Nucleus accumbens (tissue), 56 donors: ENCODE measurements at places on chromosomes 2 and 18.

- DNase-seq = no peak
These were observed 91.9 kb upstream of the RASGRP3 start for GRCh38 chr2:33384599-33384961.

DNA sequence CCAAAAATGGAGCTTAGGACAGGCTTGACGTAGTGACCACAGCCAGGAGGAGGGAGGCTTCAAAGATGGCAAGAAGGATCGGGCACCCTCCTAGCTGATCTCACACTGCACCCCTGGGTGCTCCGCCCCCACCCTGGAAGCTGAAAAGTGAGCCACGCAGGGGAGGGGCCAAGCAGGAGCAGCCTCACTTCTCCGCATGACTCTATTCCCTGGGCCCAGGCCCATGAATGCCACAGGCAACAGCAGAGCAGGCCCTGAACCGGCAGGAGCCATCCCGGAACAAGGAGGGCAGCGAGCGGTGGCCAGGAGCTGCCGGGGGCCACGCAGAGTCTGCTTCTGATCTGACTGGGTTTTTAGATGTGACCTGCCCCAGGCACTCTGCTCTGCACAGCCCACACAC is 30.0 kb downstream of the BIN1 start:
- no peak for DNase-seq

DNA sequence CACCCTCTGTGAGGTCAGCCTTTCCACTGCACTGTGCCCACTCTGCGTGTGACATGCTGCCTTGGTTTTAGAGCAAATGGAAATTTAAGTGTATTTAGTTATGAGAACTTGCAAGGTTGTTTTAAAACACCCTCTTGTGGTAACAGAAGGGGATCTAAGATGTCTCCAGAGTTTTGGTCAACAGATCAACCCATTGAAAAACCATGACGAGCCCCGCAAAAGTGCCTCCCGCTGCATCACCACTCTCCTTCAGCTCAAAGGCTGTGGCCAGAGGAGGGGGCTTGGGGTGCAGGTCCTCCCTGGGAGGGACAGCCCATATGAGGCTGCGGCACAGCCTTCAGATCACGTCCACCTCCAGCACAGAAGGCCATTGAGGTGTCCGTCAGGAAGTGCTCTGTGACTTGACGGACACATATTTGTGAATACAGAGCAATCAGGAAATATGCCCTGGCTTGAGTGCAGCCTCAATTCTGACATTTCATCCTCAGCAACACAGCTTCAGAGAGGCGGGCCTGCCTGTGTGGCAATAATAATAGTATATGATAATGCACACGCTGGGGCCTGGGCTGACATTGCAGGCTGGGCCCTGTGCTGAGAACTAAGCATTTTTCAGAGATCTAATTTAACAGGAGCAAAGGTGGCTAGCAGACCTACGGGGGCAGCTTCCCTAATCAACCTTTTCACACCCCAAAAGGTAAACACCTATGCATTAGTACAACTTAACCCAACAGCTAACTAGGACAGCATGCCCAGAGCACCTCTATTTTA is 213.9 kb downstream of the ANAPC1 start:
- DNase-seq = no peak

GRCh38 chr18:46433121-46433826 is 223.7 kb downstream of the LOXHD1 start:
- no peak for DNase-seq

- no peak for DNase-seq
These were observed 237.0 kb downstream of the IKZF2 start for GRCh38 chr2:212914392-212914791.

DNA sequence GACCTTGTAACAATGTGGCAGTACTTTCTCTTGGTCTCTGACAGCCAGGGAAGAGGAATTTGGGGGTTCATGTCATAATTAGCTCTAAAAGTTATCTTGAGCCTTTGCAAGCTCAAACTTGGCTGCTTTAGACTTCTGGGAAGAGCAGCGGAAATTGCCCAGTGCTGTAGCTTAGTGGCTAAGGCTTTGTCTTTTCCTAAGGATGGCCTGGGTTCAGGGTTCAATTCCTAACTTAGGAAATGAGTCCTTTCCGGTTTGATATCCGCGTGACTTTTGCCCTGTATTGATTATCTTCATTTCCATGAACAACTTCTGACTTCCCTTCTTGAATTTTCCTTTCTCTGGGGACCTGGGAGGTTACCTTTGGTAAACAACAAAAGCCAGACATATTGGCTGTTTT is 961.0 kb downstream of the CNTNAP5 start:
- DNase-seq = no peak
